ENCODE measurements at places on chromosomes 6 and 20. TPM values are rescaled to one million over a fixed set of nuclear protein-coding genes. Genes with fewer than 3 reads are reported as not detected.

Gene HUS1B
- total RNA-seq = 8.4 TPM

Gene ADGRG6
- total RNA-seq = 36.9 TPM

Gene SCRT2
- not detected for total RNA-seq

- no peak for DNase-seq
Observed at GRCh38 chr6:150069706-150070105, 785 bp upstream of the ULBP3 start.

GRCh38 chr6:31621991-31622390 is 1.5 kb downstream of the PRRC2A start:
- no peak for DNase-seq

GRCh38 chr6:14051355-14051754 is 66.2 kb upstream of the CD83 start:
- no peak for DNase-seq

DNA sequence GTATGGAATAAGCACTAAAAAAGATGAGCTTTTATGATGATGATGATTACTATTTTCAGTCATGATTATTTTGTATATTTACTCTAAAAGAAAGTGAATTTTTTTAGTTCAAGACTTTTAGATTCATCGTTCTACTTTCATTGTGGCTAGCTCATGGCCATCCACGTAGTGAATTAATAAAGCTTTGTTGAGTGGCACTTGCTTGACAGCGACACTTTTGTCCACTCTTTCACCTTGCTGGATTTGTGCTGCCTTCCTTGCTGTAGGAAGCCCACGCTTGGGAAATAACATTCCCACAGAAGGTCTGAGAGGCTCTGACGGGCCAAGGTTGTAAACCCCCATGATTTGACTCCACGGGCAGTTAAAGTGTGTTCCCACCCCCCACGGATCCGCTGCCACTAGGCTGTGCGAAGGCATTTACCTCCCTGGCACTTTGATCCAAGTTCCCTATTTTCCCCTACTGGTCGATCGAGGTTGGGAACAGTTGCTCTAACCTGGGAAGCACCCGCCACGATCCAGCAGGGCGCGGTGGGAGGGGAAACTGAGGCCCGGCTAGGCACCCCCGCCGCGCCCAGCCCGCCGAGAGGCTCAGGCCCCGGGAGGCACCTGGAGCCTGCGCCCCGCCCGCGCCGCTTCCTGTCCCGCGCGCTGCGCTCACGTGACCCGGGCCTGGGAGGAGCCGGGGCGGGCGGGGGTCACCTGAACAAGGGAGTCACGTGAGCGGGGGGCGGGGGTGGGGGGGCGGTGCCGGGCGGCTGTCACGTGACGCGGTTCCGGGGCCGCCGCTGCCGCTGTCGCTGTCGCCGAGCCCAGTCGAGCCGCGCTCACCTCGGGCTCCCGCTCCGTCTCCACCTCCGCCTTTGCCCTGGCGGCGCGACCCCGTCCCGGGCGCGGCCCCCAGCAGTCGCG is at the start of gene IGF2R:
Gene IGF2R, plus strand, starts transcription at position 788 of the 909 bp plus-strand sequence. CDS start 165 bp downstream, outside the sequence.
- DNase-seq = peak; percentile 95

DNA sequence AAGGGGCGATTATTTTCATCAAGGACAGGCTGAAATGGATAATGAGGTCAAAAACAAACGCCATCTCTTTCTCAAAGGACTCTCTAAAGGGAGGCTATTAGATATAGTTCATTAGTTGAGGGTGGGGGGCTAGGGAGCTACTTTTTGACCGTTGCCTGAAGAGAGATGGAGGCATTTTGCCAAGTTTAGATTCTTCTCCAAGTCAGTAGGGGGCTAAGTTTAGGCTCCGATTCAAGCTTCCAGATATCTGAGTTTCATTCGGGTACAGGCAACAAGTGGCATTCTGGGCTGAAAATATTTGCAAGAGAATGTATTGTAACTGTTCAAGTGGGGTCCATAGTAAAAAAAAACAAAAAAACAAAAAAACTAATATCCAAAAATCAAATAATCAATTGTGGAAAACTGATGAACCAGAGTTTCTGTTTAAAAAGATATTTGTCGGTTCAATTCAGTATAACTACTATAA is 43.4 kb upstream of the PIM1 start:
- no peak for DNase-seq

- no peak for DNase-seq
Observed at GRCh38 chr6:126148853-126149252, 162.5 kb downstream of the TRMT11 start.

- no peak for DNase-seq
Observed at GRCh38 chr6:135109761-135110160, 55.1 kb upstream of the HBS1L start.

- no peak for DNase-seq
Observed at GRCh38 chr6:7042056-7042653, 65.6 kb upstream of the RREB1 start.

- DNase-seq = no peak
Observed at GRCh38 chr6:44656691-44657090, 269.2 kb downstream of the CDC5L start.
